ENCODE measurements at places on chromosomes 7 and 10. TPM values are rescaled to one million over a fixed set of nuclear protein-coding genes. Genes with fewer than 3 reads are reported as not detected.

DNA sequence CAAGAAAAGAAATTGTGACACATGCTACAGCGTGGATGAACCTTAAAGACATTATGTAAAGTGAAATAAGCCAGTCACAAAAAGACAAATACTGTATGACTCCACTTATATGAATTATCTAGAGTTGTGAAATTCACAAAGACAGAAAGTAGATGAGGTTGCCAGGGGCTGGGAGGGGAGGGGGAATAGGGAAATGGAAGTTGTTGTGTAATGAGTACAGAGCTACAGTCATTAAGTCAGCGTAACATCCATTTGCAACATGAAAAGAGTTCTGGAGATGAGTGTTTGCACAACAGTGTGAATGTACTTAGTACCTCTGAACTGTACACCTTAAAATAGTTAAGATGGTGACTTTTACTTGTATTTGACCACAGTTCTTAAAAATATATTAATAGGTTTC, 112.1 kb upstream of the CDK1 start:
- no peak for DNase-seq

GRCh38 chr7:105638902-105639495, 57.7 kb upstream of the EFCAB10 start:
- DNase-seq: peak; percentile 59

DNA sequence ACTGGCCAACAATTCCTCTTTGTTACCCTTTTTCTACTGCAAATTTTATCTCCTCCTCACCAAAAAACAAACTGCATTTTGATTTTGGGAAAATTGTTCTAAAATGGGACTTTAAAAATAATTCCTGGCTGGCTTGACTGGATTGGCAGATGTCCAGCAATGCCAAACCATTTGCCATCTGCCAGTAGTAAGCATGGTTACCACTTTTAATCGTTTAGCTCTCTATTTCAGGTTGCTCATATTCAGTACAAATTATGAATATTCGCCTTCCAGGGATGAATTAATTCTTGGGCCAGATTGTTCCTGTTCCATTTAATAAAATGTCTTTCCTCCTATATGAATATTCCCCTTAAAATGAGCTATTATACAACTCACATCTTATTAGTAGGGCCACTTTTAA, 35.7 kb downstream of the SMNDC1 start:
- DNase-seq: no peak

GRCh38 chr7:6170571-6171531, 101.6 kb downstream of the CYTH3 start:
- DNase-seq: no peak

DNA sequence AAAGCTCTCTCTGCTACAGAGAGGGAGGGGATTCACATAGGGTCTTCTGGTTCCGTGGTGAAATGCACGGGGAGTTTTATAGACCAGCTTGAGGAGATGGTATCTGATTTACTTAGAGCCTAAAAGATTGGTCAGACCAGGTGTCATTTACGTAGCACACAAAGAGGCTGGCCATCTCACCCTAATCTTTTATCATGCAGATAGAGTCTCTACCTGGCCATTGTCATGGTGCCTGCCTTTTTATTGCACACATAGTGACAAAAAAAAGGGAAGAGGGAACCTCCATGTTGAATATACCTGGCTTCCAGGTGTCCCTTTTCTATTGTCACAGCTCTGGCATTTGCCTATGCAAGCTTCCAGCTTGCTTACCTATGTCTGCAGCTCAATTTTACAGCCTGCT, 1456.1 kb downstream of the GATA3 start:
- no peak for DNase-seq

DNA sequence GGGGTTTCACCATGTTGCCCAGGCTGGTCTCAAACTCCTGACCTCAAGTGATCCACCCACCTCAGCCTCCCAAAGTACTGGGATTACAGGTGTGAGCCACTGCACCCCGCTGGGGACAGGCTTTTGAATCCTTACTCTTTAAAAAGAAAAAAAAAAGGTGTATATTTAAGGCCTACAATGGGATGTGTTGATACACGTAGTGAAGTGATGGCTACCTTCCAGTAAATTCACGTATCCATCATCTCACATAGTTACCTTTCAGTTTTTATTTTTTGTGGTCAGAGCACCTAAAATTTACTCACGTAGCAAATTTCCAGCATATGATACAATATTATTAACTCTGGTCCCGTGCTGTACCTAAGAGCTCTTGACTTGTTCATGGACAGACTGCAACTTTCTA, 119.5 kb upstream of the INSYN2A start:
- DNase-seq: no peak

Gene ZNF804B
- 0.42 TPM for polyA plus RNA-seq

Gene HOXA9
- 124 TPM for polyA plus RNA-seq

Gene ASIC3
- 2.3 TPM for polyA plus RNA-seq

DNA sequence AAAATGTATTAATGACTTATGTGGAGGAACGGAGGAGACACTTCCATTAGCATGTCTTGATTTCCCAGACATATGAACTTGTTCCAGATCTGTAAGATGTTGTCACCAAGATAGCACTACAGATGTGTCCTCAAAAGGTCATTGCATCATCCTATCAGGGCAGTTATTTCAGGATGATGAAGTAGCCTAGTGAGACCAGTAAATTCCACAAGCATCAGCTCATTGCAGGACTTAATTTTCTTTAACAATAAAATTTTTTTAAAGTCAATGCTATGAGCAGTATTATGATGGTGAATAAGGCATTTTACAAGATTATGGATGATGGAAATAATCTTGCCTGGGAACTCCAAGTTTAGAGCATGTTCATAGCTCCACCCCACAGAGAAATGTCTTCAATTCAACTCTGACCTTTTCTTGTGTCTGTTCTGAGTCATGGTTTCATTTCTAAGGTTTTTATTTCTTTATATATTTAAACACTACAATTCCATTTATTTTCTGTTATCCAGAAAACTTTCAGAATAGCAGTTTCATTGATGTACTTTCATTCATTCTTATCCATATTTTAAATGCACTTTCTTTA, 1203.3 kb upstream of the CELF2 start:
- DNase-seq: no peak

- DNase-seq: no peak
Observed at GRCh38 chr7:96697822-96698221, 11.8 kb downstream of the SEM1 start.

GRCh38 chr7:30116771-30117170, 18.0 kb upstream of the MTURN start:
- DNase-seq: no peak

GRCh38 chr7:132410861-132411541, 165.3 kb downstream of the PLXNA4 start:
- DNase-seq: no peak

Gene PPP1R3C
- polyA plus RNA-seq: 37.3 TPM

- DNase-seq: peak; percentile 81
Observed at GRCh38 chr7:87059525-87060287, at the start of gene ELAPOR2. TSS of gene ELAPOR2 (minus strand) at chr7:87059654. CDS start at chr7:87059513, 141 bp downstream.

- no peak for DNase-seq
Observed at GRCh38 chr7:47572094-47572445, 9.8 kb downstream of the TNS3 start.

Gene ABCA13
- polyA plus RNA-seq: 0.95 TPM

- DNase-seq: no peak
Observed at GRCh38 chr7:113394856-113395255, 276.5 kb upstream of the SMIM30 start.

Gene OR9A4
- polyA plus RNA-seq: not detected

GRCh38 chr10:71004176-71005075, 116.1 kb upstream of the PCBD1 start:
- DNase-seq: no peak

- peak; percentile 62 for DNase-seq
Observed at GRCh38 chr10:113425541-113425951, 127.3 kb upstream of the HABP2 start.

Gene C10orf71
- polyA plus RNA-seq: 0.15 TPM

DNA sequence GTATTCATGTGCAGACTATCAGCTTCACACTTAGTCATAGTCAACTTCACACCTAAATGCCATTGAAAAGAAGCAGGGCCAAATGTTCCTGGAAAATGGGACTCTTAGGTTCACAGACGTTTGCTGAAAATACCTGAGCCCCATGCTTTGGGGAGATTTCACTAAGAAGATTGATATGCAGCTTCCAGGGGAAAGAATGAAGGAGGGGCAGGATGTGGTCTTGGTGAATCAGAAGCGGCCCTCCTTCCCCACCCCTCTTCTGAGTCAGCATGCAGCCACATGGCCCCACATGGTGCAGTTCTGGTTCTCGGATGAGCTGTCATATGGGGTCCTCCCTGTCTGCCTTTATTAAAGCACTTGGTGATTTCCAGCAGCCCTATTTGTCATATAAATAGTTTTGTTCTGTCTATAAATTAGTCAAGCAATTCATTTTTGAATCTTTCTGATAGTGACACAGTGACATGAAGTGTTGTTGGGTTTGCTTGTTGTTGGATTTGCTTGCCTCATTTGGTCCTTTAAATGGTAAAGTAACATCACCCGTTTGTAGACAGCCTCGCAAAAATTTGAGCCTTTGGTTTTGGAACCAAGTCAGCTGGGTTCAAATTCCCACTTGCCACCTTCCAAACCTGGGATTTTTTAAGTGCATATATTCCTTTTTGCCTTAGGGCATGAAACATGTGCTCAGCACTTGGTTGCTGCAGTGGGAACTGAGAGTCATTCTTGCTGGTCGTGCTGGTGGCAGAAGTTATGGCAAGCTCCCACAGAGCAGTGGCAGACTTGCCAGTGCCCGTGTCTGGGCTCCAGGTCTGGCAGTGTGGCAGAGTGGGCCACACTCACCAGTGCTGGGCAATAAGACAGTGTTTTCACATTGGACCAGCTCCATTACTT, 68.1 kb upstream of the CDK6 start:
- no peak for DNase-seq

DNA sequence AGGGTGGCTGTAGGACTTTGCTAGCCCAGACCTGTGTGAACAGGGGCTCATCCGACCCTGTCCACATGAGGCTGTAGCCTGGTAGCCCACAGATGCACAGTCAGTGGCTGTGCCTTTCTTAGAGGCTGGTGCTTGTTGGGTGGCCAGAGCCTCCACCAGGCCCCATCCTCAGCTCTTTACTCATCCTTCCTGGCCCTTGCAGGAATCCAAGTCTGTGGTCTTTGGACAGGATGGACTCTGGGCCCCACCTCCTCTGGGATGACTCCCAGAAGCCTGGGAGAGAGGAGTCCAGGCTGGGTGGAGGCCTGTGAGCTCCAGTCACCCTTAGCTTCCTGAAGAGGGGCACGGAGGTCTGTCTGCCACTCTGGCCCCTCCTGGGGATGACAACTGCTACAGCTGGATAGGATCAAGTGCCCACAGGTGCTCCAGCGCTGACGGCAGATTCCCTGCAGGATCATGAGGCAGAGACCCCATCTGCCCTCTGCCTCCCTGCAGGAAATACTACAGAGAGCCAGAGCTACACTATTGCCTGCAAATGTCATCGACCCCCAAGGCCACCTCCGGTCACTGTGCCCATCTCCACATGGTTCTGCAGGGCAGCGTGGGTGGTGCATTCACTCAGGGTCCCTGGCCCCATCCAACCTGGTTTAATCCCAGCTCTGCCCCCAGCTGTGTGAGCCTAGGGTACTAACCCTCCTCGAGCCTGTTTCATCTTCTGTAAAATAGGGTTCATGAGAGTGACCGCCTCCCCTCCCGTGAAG, 114.5 kb downstream of the PTPN20 start:
- DNase-seq: no peak

Gene LRRD1
- 0.75 TPM for polyA plus RNA-seq

GRCh38 chr10:102834143-102834542, 3.1 kb downstream of the CYP17A1 start:
- no peak for DNase-seq

Measured in left kidney (tissue), 8 donors.